ENCODE measurements at places on chromosomes 12 and 14.

DNA sequence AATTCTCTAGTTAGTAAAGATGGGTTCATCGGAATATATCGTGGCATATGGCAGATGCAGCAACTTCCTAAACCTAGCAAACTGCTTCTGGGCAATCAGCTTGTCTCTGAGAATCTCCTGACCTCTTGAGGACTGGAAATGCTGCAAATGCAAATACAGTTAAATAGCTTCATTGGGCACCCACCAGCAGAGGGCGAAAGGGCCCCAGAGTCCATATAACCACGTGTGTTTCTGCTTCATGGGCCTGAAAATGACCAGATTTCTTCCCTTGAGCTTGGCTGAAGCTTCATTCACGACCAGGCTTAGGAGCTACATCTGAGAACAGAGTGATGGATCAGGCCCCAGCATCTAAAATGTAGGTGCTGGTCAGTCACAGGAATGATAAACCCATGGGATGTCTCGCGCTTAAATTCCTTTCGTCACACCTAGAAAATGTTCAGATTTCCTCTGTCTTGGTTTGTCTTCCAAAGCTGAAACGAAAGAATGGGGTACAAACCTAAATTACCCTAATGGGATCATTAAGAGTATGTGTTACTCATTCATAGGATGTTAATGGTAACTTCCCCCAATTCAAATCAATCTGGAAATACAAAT lies 1482.5 kb upstream of the TMEM132C start:
- DNase-seq, result no peak

- DNase-seq, result no peak
Observed at GRCh38 chr12:3453990-3454680, 36.9 kb upstream of the PRMT8 start.

DNA sequence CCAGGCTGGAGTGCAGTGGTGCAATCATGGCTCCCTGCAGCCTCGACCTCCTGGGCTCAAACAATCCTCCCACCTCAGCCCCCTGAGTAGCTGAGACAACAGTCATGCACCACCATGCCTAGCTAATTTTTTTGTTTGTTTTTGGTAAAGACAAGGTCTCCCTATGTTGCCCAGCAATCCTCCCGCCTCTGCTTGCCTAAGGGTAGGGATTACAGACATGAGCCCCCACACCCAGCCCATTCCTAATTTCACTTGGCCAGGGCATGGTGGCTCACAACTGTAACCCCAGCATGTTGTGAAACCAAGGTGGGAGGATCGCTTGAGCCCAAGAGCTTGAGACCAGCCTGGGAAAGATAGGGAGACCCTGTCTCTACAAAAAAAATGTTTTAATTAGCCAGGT lies 9.1 kb downstream of the DAD1 start:
- DNase-seq, result no peak

DNA sequence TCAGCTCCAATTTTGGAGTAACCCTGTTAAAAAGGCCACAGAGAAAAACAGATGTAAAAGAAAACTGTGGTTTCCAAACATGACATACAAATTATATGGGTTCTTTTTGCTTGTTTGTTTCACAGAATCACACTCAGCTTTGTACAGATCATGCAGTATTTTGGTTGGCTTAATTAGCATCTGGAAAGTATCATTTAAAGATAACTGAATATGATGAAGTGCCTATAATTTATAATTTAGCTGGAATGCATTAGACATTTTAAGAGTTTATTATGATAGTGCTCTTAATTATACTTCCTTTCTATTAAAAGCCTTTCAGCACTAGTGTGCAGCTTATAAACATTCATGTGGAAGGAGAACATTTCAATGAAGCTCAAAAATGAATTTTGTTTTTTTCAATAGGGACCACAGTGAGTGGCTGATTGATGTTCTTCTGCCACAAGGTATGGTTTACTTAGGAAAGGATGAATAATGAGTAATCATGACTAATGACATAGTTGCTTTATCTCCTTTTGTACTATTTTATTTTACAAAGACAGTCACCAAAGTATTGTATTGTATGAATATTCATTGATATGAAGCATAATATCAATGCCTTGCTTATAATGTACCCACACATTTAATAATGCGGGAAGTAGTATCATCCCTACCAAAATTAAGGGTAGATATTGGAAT lies 98.3 kb downstream of the UNC79 start:
- DNase-seq, result no peak

- DNase-seq, result no peak
Observed at GRCh38 chr14:76926521-76927251, 100.5 kb downstream of the LRRC74A start.

DNA sequence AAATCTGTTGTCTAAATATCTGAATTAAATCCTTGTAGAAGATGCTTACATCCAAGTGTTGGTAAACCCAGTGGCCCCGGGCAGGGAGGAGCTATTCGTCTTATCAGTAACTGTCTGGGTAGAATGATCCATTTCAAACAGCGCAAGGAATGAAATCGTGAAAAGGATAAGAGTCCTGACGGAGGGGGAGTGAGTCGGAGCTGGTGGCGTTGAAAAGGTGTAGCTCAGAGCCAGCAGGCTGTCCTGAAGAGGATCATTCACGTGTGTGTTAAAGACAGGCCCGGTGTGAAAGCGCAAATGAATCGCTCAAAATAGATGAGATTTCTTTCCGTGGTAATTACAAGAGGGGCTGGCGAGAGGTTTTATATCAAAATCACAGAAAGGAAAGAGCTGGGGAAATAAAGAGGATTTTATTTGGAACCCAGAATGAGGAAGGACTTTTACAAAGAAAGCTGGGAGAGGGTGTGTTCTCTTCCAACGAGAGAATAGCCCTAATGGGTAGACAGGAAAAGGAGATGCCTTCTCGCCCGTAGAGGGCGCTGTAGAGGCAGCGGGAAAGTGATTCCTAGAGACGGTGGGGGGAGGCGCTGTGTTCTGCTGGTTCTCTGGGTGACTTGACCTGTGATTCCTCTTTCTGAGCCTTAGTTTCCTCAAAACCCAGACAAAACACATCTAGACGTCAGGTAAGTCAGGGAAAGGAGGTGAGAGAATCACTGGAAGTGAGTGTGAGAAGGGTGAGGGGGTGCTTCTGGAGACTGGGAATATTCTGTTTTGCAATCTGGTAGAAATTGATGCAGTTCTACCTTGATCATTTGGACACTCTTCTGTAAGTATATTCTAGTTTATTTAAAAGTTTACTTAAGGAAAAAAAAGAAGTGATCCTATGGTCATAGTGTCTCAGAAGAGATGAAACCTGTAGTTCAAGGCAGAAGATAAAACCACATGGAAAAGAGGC lies 39.3 kb downstream of the SRRM4 start:
- DNase-seq, result no peak

DNA sequence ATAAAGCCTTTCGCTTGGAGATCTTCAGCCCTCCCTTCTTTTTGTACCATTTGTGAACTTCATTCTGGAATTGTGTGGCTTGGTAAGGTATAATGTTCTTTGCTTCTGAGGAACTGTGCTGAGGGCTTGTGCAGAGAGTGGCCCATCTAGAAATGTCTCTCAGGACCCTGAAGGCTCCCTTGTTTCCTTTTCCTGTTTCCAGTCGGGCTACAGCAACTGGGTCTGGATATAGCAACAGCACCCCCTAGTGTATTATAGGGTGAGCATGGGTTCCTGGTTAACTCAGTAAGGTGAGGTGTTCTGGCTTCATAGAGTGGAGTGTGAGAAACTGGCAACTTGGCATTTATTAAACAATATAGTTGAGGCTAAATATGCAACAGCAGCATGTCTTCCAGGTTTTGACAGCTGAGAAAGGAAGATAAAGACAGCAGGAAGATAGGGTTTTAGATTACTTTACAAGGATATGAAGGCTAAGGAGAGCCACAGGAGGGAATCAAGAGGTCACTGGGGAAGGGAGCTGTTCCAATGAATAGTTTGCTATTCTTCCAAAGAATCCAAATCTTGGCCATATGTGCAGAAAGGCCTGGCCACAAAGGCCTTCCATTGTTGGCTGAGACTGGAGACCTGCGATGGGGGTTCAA lies 49.1 kb upstream of the RNU6-8 start:
- DNase-seq, result no peak

GRCh38 chr12:91630596-91631293 lies 448.1 kb upstream of the DCN start:
- no peak for DNase-seq

DNA sequence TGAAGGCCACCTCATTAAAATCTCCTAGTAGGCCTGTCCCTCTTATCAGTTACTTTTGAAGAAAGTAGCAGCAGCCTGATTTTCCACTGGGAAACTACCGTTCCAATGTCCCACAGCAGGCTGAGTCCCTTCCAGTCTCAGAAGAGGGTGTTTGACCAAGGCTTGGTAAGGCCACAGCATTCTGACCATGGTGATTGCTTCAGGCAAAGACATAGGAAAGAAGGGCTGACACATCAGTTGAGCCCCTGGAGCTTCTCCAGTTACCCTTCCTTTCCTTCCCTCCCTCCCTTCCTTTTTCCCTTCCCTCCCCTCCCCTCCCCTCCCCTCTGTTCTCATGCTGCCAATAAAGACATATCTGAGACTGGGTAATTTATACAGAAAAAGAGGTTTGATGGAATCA lies 234.3 kb upstream of the NOS1 start:
- no peak for DNase-seq

DNA sequence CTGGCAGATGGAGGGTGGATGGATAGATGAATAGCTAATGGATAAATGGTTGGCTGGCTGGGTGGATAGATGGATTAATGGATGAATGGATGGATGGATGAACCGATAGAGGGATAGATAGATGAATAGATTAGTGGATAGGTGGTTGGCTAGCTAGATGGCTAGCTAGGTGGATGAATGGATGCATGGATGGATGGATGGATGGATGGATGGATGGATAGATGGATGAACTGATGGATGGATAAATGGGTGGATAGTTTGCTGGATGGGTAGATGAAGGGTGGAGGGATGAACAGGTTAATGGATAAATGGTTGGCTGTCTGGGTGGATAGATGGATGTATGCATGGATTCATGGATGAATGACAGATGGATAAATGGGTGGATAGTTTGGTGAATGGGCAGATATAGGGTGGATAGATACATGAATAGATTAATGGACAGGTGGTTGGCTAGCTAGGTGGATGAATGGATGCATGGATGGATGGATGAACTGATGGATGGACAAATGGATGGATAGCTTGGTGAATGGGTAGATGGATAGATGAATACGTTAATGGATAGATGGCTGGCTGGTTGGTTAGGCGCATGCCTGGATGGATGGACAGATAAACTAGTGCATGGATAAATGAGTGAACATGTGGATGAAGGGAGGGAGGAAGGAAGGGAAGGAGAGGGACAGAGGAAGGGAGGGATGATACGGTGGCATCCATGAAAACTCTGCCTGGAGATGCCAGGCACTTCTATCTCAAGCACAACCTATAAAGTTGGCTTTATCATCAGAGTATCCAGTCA lies 8.1 kb downstream of the SERPINA9 start:
- no peak for DNase-seq

GRCh38 chr14:76472199-76472723 lies 96.3 kb downstream of the ESRRB start:
- no peak for DNase-seq

DNA sequence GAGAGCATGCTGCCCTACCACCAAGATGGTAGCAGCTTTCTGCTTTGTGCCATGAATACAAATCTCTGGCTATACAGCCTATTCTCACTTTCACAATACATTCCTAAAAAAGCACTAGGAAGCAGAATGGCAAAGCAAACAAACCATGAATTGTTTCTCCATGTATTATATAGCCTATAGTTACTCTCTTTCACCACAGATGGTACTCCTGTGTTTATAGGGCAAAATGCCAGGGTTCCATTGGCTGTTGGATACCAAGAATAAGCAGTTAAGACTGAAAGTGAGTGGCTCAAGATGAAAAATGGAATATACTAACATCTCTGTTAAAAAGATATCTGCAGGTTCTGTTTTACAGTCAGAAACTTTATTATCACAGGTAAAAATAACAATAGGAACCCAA lies 11.1 kb downstream of the ARF3 start:
- DNase-seq, result no peak

GRCh38 chr14:100350276-100350926 lies 27.3 kb downstream of the SLC25A47 start:
- DNase-seq, result no peak

GRCh38 chr12:110316861-110317260 lies 35.8 kb downstream of the ATP2A2 start:
- no peak for DNase-seq

GRCh38 chr14:91177073-91178034 lies 63.5 kb downstream of the DGLUCY start:
- peak; percentile 84 for DNase-seq

- DNase-seq, result no peak
Observed at GRCh38 chr14:42200957-42201356, 594.3 kb downstream of the LRFN5 start.

DNA sequence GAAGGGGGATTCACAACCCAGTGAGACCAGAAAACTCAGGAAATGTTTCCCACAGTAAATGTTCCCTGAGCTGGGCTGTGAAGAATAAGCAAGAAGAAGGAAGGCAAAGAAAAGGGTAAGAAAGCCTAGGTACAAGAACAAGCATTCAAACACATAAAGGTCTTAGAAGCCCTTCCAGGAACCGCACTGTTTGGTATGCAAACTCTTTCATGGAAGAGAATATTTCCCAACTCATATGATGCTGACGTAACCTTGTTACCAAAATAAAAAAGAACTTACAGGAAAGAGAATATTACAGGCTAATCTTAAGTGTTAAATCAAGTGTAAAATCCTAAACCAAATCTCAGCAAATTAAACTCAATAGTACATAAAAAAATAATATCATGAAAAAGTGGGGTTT lies 23.6 kb downstream of the MED6 start:
- DNase-seq, result no peak

GRCh38 chr12:99600388-99600787 lies 47.2 kb upstream of the GARIN6 start:
- DNase-seq, result no peak

- no peak for DNase-seq
Observed at GRCh38 chr12:122356192-122356635, 66.3 kb downstream of the CLIP1 start.

- DNase-seq, result peak; percentile 50
Observed at GRCh38 chr12:72271451-72272090, 599 bp upstream of the TRHDE start.

- no peak for DNase-seq
Observed at GRCh38 chr14:39988939-39989338, 556.7 kb upstream of the FBXO33 start.

DNA sequence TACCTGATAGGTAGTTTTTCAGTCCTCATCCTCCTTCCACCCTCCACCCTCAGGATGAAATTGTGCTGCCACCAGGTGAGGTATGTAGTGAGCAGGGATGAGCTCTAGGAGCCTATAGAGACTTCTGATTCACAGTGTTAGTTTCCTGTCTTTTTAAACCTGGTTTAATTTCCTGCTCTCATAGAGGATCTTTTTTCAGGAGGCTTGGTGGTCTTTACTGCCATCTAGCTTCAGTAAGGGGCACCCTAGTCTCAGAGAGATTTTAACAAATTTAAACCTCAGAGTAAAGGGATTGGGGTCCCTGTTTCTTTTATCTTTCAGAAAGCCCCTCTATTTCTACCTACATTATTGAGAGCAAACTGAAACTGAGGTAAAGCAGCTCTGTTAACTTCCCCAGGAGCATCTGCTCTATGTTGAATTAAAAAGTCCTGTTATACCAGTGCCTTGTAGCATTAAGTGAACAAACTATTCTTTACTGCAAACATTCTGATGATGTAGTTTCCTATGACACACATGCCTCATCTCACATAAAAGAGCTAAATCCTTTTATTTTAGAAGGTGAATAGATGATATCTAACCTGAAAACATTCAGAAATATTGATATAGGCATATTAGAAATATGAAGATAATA lies 172.2 kb upstream of the DDHD1 start:
- DNase-seq, result no peak

All from spleen (tissue), 13 donors.